ENCODE measurements at places on chromosomes 6 and 20. TPM values are rescaled to one million over a fixed set of nuclear protein-coding genes. Genes with fewer than 3 reads are reported as not detected.

The CYP39A1 gene
- 1.8 TPM for total RNA-seq

The ADGRB3 gene
- 1.9 TPM for total RNA-seq

The LTA gene
- total RNA-seq: not detected

DNA sequence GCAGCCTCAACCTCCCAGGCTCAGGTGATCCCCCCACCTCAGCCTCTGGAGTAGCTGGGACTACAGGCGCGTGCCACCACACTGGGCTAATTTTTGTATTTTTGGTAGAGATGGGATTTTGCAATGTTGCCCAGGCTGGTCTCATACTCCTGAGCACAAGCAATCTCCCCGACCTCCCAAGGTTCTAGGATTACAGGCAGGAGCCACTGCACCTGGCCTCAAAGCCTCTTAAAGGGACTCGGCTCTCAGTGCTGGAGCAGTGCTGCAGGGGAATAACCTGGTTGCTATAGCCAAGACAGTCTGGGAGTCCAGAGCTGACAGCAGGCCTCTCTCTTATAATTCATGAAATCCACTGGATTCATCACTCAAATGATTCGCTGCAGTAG, 17.0 kb downstream of the GHRH start:
- no peak for DNase-seq
- peaks cover 22% of the 10 kb centered on the region for H3K36me3 ChIP-seq
- peak overlapping the region; percentile 75 for H3K27ac ChIP-seq
- peaks cover 19% of the 10 kb centered on the region for H3K4me1 ChIP-seq
- no peaks in the 10 kb centered on the region for H3K27me3 ChIP-seq

DNA sequence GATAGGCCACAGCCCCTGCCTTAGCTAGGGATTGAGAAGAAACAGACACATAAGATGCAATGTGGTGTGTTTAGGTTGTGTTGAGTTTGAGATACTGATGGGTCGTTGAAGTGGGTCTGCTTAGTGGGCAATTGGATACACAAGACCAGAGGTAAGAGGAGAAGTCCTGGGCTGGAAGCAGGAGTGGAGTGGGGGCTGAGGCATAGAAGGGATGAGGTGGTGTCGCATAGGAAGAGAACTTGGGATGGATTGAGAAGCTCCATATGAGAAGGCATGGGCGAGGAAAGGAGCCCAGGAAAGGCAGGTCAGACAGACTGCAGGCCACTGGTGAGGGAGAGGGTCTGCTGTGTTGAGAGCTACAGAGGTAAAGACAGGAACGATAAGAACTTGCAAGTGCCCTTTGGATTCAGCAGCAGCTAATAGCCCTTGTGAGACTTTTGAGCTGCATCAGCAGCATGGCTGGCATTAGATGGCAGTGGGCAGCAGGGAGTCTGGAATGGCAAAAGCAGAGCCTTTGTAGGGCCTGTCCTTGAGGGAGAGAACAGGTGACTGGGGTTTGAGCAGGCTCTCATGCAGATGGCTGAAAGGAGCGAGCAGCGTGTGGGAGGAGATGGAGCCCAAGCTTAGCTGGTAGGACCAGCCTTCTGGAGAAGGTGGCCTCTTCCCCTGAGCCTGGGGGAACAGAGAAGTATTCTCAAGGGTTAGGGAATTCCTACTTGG, 33.2 kb downstream of the PLCG1 start:
- H3K4me1 ChIP-seq: no peaks in the 10 kb centered on the region
- H3K27ac ChIP-seq: no peak overlapping the region
- peaks cover 30% of the 10 kb centered on the region for H3K36me3 ChIP-seq

GRCh38 chr6:143698759-143699429, 21.1 kb downstream of the PHACTR2 start:
- H3K27me3 ChIP-seq: no peaks in the 10 kb centered on the region
- peaks cover 69% of the 10 kb centered on the region for H3K4me1 ChIP-seq
- peak; percentile 88 for DNase-seq

- H3K36me3 ChIP-seq: no peaks in the 10 kb centered on the region
- H3K27ac ChIP-seq: no peak overlapping the region
- peaks cover 23% of the 10 kb centered on the region for H3K27me3 ChIP-seq
- H3K4me1 ChIP-seq: peaks cover 5% of the 10 kb centered on the region
- peak; percentile 65 for DNase-seq
- peak overlapping the region; percentile 60 for H3K4me3 ChIP-seq
These were observed 60.5 kb downstream of the RSPH3 start for GRCh38 chr6:158939255-158940159.

DNA sequence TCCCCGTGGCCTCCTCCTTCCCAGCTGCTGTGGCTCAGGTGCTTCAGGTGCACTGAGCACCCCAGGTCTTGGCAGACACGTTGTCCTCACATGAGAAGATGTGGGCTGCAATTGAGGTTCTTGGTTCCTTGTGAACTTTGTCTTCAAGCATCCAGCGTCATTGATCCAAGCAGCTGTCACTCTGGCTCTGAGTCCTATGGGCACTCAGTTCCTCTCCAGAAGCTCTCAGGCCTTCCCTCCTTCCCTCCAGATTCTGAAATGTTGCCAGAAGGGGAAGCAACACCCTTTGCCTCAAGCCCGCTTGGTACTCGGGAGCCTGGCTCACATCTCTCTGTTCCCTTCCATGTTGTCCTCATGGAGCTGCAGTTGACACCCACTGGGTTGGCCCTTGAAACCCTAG, 8.4 kb upstream of the MRGBP start:
- no peak overlapping the region for H3K4me3 ChIP-seq
- H3K36me3 ChIP-seq: no peaks in the 10 kb centered on the region
- no peaks in the 10 kb centered on the region for H3K4me1 ChIP-seq
- H3K27me3 ChIP-seq: no peaks in the 10 kb centered on the region

GRCh38 chr6:99606656-99607415, at the start of gene PRDM13:
PRDM13 (plus strand) TSS chr6:99606833; CDS start chr6:99607035, 202 bp downstream.
- peak; percentile 61 for DNase-seq
- no peaks in the 10 kb centered on the region for H3K36me3 ChIP-seq
- peaks cover 100% of the 10 kb centered on the region for H3K27me3 ChIP-seq
- no peak within 1 kb of the TSS for H3K27ac ChIP-seq
- H3K4me3 ChIP-seq: peak within 1 kb of the TSS; percentile 54

- H3K4me1 ChIP-seq: peaks cover 8% of the 10 kb centered on the region
- DNase-seq: no peak
- H3K27me3 ChIP-seq: no peaks in the 10 kb centered on the region
- no peaks in the 10 kb centered on the region for H3K36me3 ChIP-seq
- H3K27ac ChIP-seq: no peak overlapping the region
These were observed 535.5 kb upstream of the CITED2 start for GRCh38 chr6:139909992-139910391.

The TNF gene
- total RNA-seq: not detected

- no peaks in the 10 kb centered on the region for H3K36me3 ChIP-seq
- no peak within 1 kb of the TSS for H3K27ac ChIP-seq
- DNase-seq: peak; percentile 56
- no peaks in the 10 kb centered on the region for H3K4me1 ChIP-seq
These were observed at the start of gene HTR1E for GRCh38 chr6:86937219-86938079. HTR1E (plus strand) TSS chr6:86937528; CDS start chr6:87015335, 77,807 bp downstream.

DNA sequence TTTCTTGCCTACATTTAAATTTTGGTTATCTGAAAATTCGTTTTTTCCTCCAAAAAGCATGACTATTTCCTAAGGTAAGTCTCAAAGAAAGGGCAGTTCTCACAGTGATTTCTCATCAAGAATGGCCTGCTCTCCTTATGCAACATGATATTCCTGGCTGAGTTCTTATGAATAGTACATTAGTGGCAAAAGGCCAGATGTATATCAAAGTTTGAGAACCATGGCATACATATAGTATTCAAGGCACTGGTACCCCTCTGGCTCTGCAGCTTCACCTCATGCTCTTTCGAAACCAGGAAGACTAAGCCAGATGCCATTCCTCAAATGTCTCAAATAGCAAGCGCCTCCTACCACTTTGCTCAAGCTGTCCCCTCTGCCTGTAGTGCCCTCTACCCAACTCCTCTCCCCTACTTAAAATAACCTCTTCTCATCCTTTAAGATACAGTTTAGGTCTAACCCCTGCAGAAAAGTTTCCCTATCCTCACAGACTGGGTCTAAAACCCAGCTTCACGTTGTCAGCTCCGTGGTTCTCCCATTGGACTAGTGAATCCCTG, 280.3 kb downstream of the HACE1 start:
- no peaks in the 10 kb centered on the region for H3K36me3 ChIP-seq
- H3K27ac ChIP-seq: no peak overlapping the region
- DNase-seq: peak; percentile 25
- H3K4me1 ChIP-seq: peaks cover 3% of the 10 kb centered on the region
- no peaks in the 10 kb centered on the region for H3K27me3 ChIP-seq

DNA sequence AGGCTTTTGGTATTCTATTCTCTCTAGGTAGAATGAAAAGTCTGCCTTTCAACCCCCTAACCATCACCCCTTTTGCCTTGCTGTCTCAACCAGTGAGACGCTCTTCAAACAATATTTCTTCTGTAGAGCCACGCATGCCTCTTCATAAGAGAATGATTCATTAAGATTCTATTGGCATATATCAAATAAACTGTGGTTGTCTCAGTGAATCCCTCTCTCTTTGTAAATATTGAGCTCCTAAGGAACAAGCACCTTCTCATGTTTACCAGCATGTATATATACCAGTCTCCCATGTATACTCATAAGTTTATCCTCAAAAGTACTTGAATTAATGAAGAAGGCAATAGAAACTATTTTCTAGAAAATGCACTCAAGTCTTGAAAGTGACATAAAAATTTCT, 90.6 kb downstream of the HAO1 start:
- no peaks in the 10 kb centered on the region for H3K27me3 ChIP-seq
- no peak overlapping the region for H3K4me3 ChIP-seq
- H3K36me3 ChIP-seq: no peaks in the 10 kb centered on the region
- no peak overlapping the region for H3K27ac ChIP-seq

The ME1 gene
- 8.0 TPM for total RNA-seq

GRCh38 chr6:73262671-73263569, at the start of gene KHDC1:
KHDC1 (minus strand) TSS chr6:73263196; CDS start chr6:73242517, 20,679 bp downstream.
- no peaks in the 10 kb centered on the region for H3K36me3 ChIP-seq
- no peaks in the 10 kb centered on the region for H3K27me3 ChIP-seq
- peak; percentile 83 for DNase-seq
- no peak within 1 kb of the TSS for H3K27ac ChIP-seq
- H3K4me3 ChIP-seq: peak within 1 kb of the TSS; percentile 75

DNA sequence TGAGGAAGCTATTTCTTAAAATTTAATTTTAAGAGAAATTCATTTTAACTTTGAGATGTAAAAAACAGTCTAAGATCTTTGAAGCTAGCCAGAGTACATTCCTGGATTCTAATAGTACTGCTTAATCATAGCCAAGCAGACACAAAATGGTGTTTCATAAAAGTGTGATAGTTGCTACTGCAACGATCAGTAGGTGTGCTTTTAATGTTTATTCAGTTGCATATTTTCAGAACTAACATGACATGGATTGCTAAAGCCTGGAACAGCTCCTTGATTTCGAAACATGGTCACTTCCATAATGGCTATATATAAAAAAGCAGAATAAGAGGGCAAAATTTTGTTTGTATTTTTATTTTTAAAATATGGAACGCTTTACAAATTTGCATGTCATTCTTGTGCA, 35.5 kb downstream of the SESN1 start:
- H3K4me3 ChIP-seq: no peak overlapping the region
- H3K27me3 ChIP-seq: no peaks in the 10 kb centered on the region
- no peaks in the 10 kb centered on the region for H3K36me3 ChIP-seq
- no peak overlapping the region for H3K27ac ChIP-seq

- H3K27me3 ChIP-seq: no peaks in the 10 kb centered on the region
- H3K4me3 ChIP-seq: peak overlapping the region; percentile 74
- H3K36me3 ChIP-seq: no peaks in the 10 kb centered on the region
- H3K4me1 ChIP-seq: peaks cover 5% of the 10 kb centered on the region
- peak overlapping the region; percentile 85 for H3K27ac ChIP-seq
These were observed 27.0 kb downstream of the TRIM27 start for GRCh38 chr6:28896505-28897368.

- H3K4me3 ChIP-seq: no peak overlapping the region
- H3K4me1 ChIP-seq: no peaks in the 10 kb centered on the region
- no peak overlapping the region for H3K27ac ChIP-seq
- DNase-seq: no peak
These were observed 11.3 kb upstream of the ADRM1 start for GRCh38 chr20:62291251-62292066.

GRCh38 chr6:137219664-137220252, 573 bp upstream of the IFNGR1 start:
- peaks cover 13% of the 10 kb centered on the region for H3K4me1 ChIP-seq
- H3K27me3 ChIP-seq: no peaks in the 10 kb centered on the region
- no peaks in the 10 kb centered on the region for H3K36me3 ChIP-seq

DNA sequence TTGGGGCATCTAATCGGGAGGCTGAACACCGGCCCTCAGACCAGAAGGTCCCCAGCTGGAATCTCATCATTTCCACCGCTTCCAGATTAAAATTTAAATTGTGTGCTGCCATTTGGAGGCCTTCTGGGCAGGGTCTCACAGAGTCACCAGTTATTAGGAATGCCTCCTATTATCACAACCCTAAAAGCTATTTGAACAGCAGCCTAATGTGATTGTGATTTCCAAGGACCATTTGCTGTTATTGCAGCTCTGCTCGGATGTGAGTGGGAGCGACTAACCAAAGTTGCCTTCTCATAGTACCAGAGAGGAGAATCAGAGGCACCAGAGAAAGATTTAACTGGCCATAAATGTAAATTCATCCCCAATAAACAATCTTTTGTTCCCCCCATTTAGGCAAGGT, 277.3 kb downstream of the RNF144B start:
- no peaks in the 10 kb centered on the region for H3K36me3 ChIP-seq
- no peaks in the 10 kb centered on the region for H3K27me3 ChIP-seq
- no peak overlapping the region for H3K4me3 ChIP-seq
- H3K27ac ChIP-seq: no peak overlapping the region
- no peaks in the 10 kb centered on the region for H3K4me1 ChIP-seq

DNA sequence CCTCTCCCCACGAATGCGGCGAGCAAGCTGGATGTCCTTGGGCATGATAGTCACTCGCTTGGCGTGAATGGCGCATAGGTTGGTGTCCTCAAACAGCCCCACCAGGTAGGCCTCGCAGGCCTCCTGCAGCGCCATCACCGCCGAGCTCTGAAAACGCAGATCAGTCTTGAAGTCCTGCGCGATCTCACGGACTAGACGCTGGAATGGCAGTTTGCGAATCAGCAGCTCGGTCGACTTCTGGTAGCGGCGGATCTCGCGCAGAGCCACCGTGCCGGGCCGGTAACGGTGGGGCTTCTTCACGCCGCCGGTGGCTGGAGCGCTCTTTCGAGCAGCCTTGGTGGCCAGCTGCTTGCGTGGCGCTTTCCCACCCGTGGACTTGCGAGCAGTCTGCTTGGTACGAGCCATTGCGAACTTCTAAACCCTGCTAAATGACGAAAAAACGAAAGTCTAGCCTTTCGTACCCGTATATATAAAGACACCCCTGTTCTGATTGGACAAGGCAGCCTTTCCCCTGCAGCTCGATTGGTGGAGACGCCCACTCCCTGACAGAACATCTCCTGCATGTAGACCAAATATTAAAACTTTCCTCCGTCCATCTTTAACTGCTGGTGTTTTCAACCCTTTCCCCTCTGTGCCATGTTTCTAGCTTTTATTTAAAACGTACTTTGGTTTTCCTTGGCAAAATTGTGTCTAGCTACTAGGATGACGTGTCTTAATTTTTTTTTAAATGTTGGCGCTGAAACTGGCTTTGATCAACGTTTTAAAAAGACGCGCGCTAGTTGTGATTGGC, 109.8 kb downstream of the HFE start:
- H3K4me3 ChIP-seq: peak overlapping the region; percentile 80
- peak; percentile 86 for DNase-seq
- H3K36me3 ChIP-seq: no peaks in the 10 kb centered on the region
- H3K27me3 ChIP-seq: no peaks in the 10 kb centered on the region
- H3K27ac ChIP-seq: peak overlapping the region; percentile 99
